ENCODE measurements at places on chromosomes 1 and 21.

GRCh38 chr1:99252630-99253029, 11.7 kb upstream of the PLPPR4 start:
- DNase-seq: no peak

- DNase-seq: no peak
These were observed 64.9 kb downstream of the TAS1R2 start for GRCh38 chr1:18794561-18794960.

DNA sequence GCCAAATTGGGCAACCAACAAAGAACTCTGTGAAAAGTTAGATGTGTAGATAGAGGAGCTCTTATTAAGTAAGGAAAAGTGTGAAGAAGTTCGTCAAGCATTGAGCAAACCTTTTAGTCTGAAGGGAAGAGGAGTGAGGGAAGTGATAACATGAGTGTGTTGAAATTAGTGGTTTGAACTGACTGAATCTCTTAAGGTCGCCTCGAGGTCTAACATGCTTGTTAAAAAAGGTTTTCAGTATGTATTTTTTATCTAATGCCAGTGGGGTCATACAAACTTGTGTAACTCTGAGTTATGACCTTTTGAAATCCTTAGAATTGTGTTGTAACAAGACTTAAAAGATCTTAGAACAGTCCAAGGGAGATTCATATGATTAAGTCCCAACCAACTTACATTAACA, 34.1 kb downstream of the SOAT1 start:
- DNase-seq: no peak

DNA sequence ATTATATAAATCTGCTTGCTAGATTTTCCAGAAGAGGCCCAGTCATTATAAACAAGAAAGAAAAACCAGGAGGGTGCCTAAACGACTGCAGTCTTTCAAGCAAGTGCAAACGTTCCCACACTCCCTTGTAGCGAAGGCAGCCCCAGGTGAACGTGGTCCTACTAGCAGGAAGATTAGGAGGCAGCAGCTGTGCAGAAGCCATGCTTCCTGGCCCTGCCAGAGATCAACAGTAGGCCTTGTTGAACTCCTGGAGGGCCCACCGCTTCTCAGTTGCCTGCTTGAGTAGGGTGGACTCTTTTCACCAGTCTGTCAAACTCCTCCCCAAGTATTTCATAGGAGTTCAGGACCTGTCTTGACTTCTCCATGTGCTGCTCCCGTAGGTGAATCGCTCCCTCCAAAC, 163.0 kb upstream of the GORAB start:
- no peak for DNase-seq

- DNase-seq: no peak
These were observed 46.7 kb upstream of the PTBP2 start for GRCh38 chr1:96674915-96675314.

DNA sequence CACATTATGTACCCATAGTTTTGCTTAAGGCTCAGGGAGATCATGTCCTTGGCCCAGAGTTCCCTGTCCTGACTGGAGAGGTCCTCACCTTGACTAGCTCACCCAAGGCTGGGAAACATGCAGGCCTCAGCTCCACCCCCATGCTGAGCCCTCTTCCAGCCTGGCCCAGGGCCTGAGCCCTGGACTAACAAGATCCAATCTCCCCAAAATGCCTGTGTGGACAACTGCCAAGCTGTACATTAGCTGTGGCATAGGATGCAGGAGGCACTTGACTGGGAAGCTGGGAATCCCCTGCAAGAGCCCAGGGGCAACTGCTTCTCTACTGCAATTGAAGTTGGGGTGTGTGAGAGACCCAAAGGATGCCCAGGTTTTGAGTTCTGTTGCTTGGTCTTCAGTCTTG, 2.1 kb downstream of the LINGO4 start:
- DNase-seq: no peak

DNA sequence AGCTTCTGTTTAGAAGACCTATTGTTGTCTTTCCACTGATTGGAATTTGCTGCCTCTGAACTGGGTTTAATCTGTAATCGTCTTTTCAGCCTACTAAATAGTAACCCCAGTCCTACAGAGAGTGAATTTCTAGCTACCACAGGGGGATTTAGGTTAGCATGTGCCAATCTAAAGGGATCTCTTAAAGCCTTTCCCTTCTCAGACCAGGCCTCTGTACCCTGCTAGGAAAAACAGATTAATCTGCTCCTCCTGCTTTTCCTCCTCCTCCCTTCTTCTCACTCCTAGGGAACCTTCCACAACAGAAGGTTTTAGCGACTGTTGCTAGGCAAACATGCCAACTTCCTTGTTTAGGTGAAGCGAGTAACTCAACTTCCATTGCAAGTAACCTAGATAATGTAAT, 1.3 kb upstream of the RC3H1 start:
- no peak for DNase-seq

Data from activated CD4-positive, alpha-beta T cell treated with anti-CD3 and anti-CD28 coated beads, Interleukin-2, Interleukin-6, amounts not matched to agents 100 ng/mL and 50 ng/mL, durations not matched to agents 16 hours and 8 hours (primary cell).